ENCODE measurements at places on chromosomes 13 and 19. TPM values are rescaled to one million over a fixed set of nuclear protein-coding genes. Genes with fewer than 3 reads are reported as not detected.

Gene ARHGAP33
- 10.1 TPM for total RNA-seq

Gene CCDC169
- not detected for total RNA-seq

GRCh38 chr13:41199079-41199478, 4.7 kb upstream of the KBTBD7 start:
- DNase-seq: no peak
- H3K36me3 ChIP-seq: no peaks in the 10 kb centered on the region
- H3K4me1 ChIP-seq: peaks cover 3% of the 10 kb centered on the region
- H3K4me3 ChIP-seq: no peak overlapping the region
- no peaks in the 10 kb centered on the region for H3K27me3 ChIP-seq

DNA sequence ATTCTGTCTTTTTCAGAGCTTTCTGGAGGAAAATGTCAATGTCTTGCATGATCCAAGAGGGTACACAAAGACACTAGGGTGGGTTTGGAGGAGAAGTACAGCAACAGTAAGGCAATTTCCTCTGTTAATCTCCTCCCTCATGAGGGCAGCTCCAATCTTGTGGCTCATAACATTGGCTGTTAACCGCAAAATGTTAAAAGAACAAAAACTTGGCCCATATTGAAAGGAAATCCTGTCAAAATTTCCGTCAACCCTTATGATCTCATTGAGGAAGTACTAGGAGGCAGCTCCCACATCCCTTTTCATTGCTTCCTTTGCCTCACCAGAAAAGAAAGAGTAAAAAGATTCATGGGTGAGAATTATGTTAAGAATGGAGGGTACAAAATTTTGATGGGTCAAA, 11.6 kb downstream of the OXGR1 start:
- peaks cover 3% of the 10 kb centered on the region for H3K4me1 ChIP-seq
- no peaks in the 10 kb centered on the region for H3K27me3 ChIP-seq
- no peak for DNase-seq
- H3K4me3 ChIP-seq: no peak overlapping the region
- H3K36me3 ChIP-seq: no peaks in the 10 kb centered on the region

- H3K27ac ChIP-seq: no peak overlapping the region
- H3K27me3 ChIP-seq: no peaks in the 10 kb centered on the region
- DNase-seq: no peak
- H3K36me3 ChIP-seq: no peaks in the 10 kb centered on the region
- H3K4me3 ChIP-seq: no peak overlapping the region
Observed at GRCh38 chr13:27151798-27152599, 19.6 kb downstream of the USP12 start.

DNA sequence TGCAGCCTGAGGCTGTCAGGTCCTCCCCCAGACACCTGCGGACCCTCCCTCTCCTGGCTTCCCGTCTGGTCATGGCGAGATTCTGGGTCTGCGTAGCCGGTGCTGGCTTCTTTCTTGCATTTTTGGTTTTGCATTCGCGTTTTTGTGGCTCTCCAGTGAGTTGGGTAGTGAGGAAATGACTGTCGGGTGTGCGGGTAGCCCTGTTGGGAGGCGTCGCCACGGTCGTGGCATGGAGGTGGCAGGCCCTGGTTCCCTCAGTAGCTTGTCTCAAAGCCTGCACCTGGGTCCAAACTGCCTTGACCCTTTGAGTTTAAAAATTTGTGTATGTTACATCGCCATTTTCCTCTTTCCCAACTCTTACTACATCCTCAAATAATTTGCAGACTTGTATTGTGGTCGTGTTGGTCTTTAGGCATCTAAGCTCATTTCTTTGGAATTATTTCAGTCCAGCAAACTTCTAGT, 344 bp downstream of the NHLRC3 start:
- peak overlapping the region; percentile 79 for H3K27ac ChIP-seq
- H3K36me3 ChIP-seq: no peaks in the 10 kb centered on the region
- H3K27me3 ChIP-seq: no peaks in the 10 kb centered on the region
- peak overlapping the region; percentile 100 for H3K4me3 ChIP-seq
- DNase-seq: no peak
- peaks cover 29% of the 10 kb centered on the region for H3K4me1 ChIP-seq

GRCh38 chr13:43140985-43141384, 117.6 kb downstream of the DNAJC15 start:
- peaks cover 7% of the 10 kb centered on the region for H3K4me1 ChIP-seq
- H3K27ac ChIP-seq: no peak overlapping the region
- no peaks in the 10 kb centered on the region for H3K36me3 ChIP-seq
- H3K27me3 ChIP-seq: no peaks in the 10 kb centered on the region
- DNase-seq: no peak

DNA sequence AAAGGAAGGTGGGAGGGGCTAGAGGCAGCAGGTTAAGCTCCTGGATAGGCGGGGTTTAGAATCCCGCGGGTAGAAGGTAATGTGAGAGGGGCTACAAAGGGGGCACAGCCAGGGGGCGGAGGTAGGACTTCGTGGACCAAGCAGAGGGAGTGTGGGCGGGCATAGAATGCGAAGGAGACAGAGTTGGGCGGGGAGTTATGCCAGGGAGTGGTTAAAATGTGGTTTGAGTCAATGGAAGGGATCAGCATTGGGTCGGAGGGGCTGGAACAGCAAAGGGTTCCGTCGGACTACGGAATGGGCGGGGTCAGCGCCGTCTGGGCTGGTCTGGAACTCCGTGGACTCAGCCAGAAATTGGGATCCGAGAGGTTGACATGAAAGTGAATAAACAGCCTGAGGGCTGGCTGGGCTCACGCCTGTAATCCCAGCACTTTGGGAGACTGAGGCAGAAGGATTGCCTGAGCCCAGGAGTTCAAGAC, 3.0 kb downstream of the LTBP4 start:
- no peaks in the 10 kb centered on the region for H3K36me3 ChIP-seq
- peak overlapping the region; percentile 71 for H3K27ac ChIP-seq
- no peak for DNase-seq
- no peaks in the 10 kb centered on the region for H3K27me3 ChIP-seq
- H3K4me3 ChIP-seq: no peak overlapping the region

DNA sequence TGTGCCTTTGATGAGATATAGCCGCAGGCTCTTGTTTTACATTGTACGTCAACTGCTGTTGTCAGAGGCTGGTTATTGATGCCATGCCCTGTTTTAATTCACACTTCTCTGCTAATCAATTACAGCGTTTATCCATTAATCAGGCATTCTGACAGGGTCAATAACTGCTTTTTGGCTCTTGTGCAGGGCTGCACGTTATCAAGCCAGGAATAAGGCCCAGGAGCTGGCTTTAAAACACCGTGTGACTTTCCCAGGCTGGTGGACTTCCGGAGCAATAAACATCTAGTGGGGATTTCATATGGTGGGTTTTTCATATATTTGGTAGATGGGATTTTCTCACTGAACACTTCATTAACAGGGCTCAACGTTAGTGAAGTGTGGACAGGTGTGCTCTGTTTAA, 221.7 kb downstream of the TM9SF2 start:
- DNase-seq: no peak
- no peaks in the 10 kb centered on the region for H3K36me3 ChIP-seq
- H3K27ac ChIP-seq: no peak overlapping the region
- peaks cover 7% of the 10 kb centered on the region for H3K4me1 ChIP-seq
- H3K4me3 ChIP-seq: no peak overlapping the region

DNA sequence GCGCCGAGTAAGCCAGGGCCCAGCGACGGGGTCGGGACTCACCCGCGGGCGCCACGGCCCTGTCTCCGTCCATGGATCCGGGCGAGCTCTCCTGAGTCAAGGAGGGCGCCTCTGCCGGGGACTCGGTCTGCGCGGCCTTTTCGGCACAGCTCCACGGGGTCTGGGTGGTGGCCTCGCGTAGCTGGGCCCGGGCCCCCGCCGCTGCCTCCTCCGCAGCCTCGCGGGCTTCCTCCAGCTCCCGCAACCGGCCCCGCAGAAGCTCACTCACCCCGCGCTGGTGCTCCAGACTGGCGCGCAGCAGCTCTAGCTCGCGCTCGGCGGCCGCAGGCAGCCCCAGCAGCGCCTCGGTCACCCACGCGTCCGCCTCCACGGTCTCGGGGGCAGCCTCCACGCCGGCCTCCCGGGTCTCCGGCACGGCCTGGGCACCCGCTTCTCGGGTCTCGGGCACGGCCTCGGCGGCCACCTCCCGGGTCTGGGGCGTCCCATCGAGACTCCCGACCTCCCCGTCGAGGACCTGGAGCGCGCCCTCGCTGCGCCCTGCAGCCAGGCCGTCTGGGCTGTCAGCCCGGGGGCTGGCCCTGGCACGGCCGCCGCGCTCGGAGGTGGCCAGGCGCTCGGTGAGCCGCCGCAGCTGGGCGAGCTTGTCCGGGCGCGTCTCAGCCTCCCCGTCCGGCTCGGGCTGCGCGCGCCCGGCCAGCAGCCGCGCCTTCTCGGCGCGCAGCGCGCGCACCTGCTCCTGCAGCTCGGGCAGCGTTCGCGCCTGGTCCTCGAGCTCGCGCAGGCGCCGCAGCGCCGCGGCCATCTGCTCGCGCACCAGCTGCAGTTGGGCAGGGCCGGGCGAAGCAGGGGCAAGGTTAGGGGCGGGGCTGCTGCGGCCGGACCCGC, 8.4 kb downstream of the KANK3 start:
- no peaks in the 10 kb centered on the region for H3K36me3 ChIP-seq
- no peak for DNase-seq
- H3K4me1 ChIP-seq: peaks cover 17% of the 10 kb centered on the region
- no peak overlapping the region for H3K27ac ChIP-seq
- H3K4me3 ChIP-seq: no peak overlapping the region

- H3K36me3 ChIP-seq: peaks cover 19% of the 10 kb centered on the region
- no peaks in the 10 kb centered on the region for H3K27me3 ChIP-seq
- peaks cover 21% of the 10 kb centered on the region for H3K4me1 ChIP-seq
Observed at GRCh38 chr19:35717665-35718344, at the start of gene KMT2B. Gene KMT2B (plus strand): TSS chr19:35718003. CDS start chr19:35718019, 16 bp downstream.

DNA sequence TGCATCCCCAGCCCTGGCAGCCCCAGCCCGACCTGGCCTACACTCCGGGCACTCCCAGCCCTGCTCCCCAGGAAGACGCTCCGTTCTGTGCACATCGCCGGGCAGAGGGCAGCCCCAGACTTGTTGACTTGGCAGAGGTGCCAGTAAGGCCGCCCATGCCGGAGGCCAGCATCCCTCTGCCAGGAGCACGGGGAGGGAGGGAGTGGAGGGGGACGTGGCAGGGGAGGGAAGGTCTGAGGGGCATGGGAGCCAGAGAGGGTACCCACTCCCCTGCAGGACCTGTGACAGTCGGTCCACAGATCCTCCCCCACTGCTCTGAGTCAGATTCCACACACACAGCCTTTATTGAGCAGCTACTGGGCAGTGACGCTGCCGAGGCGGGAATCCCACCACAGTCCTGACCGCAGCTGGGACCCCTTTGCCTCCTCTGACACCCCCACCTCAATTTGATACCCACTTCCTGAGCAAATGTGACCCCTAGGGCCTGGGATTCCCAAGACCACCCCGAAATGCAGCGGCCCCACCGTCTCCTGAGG, 1.9 kb upstream of the NKPD1 start:
- no peak overlapping the region for H3K4me3 ChIP-seq
- no peak overlapping the region for H3K27ac ChIP-seq
- H3K27me3 ChIP-seq: no peaks in the 10 kb centered on the region
- DNase-seq: no peak
